AG10803 (cell line): ENCODE measurements at places on chromosomes 6 and 20.

DNA sequence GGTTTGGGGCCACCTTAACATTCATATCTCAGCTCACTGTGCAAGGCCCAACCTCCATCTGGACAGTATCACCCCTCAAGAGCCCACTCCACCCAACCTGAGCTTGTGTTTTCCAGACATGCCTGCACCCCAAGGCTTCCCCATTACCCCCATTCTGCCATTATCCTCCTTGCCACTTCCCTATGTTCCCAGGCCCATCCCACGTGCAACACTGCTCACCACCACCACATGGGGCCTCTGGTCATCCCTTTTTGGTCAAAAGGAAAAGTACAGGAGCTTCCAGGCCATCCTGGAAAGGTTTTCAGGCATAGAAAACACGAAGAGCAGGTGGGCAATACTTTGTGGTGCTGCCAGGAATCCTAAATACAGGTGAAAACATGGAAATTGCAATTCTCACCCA is 140.3 kb downstream of the SYNDIG1 start:
- no peak for DNase-seq

DNA sequence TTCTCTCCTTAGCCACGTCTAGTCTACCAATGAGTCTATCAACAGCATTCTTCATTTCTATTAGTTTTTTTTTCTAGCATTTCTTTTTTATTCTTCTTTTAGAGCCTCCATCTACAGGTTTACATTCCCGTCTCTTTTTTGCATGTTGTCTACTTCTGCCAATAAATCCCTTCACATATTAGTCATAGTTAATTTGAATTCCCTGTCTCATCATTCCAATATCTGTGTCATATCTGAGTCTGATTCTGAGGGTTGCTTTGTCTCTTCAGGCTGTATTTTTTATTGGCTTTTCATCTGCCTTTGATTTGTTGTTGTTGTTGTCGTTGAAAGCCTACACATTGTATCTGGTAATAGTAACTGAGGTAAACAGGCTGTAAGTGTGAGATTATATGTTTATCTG is 104.6 kb downstream of the HMGCLL1 start:
- no peak for DNase-seq

DNA sequence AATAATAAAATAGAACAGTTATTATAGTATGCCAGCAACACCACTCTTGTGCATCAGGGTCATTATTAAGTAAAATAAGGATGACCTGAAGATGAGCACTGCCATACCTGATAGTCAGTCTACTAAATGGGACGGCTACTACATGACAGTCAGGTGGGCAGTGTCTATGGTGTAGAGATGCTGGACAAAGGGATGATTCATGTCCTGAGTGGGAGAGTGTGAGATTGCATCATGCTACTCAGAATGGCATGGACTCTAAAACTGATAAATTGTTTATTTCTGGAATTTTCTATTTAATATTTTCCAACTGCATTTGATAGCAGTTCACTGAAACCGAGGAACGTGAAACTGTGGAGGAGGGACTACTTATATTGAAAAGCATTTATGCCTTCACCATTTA is 38.8 kb downstream of the SNX9 start:
- DNase-seq = peak; percentile 41

DNA sequence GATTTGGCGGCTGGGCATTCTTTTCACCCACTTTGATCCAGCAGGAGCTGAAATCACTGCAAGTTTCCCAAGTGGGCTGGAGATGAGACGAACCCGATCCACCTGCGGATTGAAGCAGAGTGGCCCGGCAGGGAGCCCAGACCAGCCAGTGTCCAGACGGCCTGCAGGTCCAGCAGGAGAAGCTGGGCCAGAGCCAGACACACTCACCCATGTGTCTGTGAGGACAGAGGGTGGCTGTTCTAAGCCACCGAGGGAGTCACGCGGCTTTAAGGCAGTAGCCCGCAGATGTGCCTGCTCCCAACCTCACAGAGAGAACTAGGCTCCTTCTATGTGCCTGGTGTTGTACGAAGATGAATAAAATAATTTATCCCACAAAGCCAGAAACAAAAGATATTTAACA is 200.7 kb downstream of the WDR27 start:
- DNase-seq = no peak

- DNase-seq = no peak
Measured at GRCh38 chr6:18326980-18327379, 60.2 kb upstream of the RNF144B start.

DNA sequence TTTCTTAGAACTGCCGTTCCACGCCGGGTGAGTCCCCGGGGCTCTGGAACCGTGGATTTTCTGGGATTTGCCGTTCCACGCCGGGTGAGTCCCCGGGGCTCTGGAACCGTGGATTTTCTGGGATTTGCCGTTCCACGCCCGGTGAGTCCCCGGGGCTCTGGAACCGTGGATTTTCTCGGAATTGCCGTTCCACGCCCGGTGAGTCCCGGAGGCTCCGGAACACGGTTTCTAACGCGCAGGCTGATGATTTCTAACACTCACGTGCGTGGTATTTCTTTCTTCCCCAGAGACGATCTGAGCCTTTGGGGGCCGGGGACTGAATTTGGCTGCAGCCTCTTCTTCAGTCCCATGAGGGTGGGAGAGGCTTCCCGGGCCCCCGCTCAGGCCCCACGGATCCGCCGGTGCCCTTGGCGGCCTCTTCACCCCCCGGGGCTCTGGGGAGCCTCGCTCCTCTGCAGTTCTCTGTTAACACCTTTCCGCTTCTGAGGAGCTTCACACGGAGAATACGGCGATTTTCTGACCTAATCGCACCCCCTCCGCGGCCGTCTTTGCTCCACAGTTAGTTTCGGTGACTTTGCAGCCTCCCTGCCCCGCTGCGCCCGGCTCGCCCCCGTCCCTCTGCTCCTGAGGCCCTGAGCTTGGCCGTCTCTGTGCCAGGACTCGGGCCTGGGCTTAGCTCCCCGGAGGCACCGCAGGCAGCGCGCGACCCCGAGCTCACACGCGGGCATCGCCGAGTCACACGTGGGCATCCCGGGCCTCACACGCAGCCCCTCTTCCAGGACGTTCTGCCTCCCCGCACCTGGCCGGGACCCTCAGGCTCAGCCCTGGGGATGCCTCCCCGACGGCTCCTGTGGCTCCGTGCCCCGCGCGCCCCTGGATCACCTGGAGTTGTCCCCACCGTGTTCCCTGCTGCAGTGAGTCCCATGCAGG is 7.2 kb upstream of the KIF25 start:
- no peak for DNase-seq

DNA sequence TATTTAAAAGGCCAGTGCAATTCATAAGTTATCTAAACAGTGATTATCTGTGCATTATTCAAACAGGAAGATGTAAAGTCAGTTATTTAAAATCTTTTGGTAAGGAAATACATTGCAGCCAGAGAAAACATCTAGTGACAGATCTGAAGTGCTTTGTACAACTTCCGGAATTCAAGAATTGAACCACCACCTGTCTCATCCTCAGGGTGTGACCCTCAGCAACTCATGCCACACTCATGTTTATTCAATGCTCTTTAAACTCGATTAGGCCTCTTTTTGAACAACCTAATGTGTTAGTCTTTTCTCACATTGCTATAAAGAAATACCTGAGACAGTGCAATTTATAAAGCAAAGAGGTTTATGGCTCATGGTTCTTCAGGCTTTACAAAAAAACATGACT is 62.6 kb upstream of the GGTLC1 start:
- no peak for DNase-seq

DNA sequence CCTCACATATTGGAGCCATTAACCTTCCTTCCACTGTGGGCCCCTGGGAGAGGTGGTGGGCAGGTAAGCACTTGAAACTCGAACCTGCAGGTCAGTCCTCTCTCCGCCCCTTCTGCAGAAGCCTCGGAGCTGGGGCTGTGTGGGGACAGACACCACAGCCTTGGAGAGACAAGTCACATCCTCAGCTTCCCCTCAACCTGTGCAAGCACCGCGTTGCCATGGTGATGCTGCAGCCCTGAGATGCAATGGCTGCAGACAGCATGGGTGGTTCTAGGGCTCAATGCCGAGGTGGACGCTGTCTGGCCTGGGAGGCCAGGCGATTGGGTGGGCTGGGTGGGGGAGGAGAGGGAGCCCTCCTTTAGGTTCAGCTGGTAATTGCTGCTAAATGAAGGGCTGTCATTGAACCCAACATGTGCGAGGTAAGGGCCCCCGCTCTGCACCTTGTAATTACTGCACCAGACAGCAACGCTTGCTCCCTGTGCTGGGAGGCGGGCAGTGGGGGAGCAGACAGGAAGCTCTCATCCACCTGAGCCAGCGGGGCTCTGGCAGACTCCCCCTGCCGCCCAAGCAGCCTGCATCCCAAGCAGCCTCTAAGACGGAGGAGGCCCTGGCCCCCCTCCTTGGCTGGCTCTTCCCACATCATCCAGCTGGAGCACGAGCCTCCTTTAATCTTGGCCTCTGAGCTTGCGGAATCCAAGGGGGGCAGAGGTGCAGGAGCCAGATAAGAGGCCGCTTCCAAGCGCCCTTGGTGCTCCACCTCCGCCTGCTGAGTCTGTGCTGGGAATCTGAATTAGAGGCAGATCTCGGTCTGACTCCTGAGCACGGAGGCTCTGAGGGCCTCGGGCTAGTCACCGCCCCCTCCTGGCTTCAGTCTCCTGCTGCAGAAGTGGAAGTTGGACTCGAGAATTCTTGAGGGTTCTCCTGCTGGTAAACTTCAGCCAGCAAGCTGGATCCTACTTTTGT is 39.8 kb upstream of the CDH22 start:
- peak; percentile 33 for DNase-seq

GRCh38 chr6:5050009-5050408 is 35.1 kb upstream of the PPP1R3G start:
- DNase-seq = peak; percentile 18

DNA sequence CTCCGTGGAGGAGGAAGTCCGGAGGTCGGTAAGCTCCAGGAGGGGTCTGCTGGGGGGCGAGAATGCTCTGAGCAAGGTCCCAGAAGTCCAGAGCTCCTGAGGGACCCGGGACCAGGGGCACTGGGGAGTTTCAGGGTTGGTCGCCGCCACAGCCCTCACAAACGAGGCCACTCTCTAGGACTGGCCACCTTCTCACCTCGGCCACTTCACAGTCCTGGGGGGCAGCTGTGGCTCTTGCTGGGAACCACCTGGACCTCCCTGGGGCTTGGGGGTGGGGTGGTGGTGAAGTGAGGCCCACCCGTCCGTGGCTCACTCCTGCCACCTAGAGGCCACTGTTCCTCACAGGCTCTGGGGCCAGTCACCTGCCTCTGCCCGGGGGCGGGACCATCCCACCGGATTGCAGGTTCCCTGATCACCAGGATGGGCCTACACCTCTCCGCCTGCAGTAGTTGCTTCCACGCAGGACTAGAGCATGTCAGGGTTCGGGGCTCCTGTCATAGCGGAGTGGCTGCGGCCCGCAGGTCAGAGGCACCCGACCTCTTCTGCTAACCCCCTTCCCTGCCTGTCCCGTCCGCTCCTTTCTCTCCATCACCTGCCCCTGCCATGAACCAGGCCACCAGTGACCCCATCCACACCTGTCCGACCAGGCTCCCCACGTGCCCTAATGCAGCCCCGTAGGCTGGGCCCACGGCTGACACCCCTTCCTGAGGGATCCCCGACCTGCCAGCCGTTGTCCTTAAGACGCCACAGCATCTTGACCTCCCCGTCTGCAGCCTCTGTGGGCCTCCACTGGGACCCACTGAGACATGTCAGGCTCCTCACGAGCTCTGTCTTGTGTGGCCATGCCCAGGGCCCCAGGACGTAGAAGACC is 5.1 kb upstream of the TCEA2 start:
- peak; percentile 40 for DNase-seq

GRCh38 chr20:44166008-44166407 is 21.0 kb downstream of the JPH2 start:
- peak; percentile 85 for DNase-seq

- DNase-seq = peak; percentile 41
Measured at GRCh38 chr6:169229615-169230321, 23.9 kb downstream of the THBS2 start.

DNA sequence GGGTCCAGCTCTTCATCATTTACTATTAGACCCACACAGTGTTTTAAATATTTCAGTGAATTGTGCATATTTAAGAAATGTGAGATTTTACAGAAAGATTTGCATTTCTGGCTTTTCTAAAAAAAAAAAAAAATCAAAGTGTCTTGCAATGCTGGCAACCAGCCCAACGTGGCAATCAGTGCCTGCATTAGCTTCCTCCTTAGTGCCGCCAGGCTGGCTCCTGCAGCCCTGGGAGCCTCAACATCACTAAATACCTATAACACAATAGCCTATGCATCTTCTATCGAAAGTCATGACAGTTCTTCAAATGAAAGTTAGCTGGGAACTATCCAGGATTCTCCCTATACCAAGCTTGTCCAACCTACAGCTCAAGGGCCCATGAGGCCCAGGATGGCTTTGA is 9.4 kb upstream of the CD93 start:
- no peak for DNase-seq
